Aorta (tissue), 5 donors: ENCODE measurements at places on chromosomes 4 and X. TPM values are rescaled to one million over a fixed set of nuclear protein-coding genes. Genes with fewer than 3 reads are reported as not detected.

DNA sequence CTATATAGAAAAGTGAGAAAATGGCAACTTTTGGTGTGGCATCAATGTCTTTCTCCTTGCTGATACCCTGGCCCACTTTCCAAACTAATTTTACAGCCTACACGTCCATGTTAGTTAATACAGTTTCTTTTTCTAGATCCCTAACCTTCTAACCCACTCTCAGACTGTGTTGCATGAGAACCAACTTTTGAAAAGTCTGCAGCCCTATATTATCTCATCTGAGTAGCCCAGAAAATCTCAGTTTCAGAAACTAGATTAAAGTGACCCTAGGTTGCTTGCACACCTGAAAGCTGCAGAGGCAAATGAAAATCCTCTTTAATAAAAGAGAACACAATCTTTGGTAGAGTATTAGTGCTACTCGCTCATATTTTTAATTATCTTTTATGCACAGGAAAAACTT is 371.6 kb upstream of the EMCN start:
- DNase-seq, result no peak

PPP1R2C gene
- total RNA-seq, result not detected

- no peak for DNase-seq
Measured at GRCh38 chrX:8377041-8377440, 87.6 kb upstream of the VCX3B start.

CABS1 gene
- total RNA-seq, result not detected

DNA sequence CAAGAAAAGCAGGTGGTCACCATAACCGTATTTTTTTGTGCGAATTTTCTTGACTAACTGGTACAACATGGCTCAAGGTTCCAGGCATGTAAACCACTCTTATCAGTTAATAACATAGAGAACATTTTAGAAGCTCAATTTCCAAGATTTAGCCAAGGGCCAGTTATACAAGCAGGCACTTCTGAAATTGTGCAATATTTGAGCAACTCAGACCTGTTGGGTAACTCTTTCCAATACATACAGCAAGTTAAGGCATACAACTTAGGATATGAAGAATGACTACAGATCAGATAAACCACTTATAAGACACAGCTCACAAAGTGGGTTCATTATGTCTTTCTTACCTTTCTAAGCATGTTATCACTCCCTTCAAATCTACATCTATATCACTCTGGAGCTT is 43.9 kb downstream of the ZNF280C start:
- DNase-seq, result no peak

- DNase-seq, result no peak
Measured at GRCh38 chrX:38038501-38038900, 32.1 kb downstream of the SYTL5 start.

GRCh38 chr4:184448141-184448540 is 26.2 kb downstream of the IRF2 start:
- no peak for DNase-seq

PDLIM3 gene
- total RNA-seq, result 411 TPM

CDKL2 gene
- total RNA-seq, result 2.3 TPM

- DNase-seq, result no peak
Measured at GRCh38 chr4:94523617-94524016, 71.9 kb downstream of the PDLIM5 start.

- no peak for DNase-seq
Measured at GRCh38 chrX:107628662-107629539, 591 bp downstream of the PRPS1 start.

DNA sequence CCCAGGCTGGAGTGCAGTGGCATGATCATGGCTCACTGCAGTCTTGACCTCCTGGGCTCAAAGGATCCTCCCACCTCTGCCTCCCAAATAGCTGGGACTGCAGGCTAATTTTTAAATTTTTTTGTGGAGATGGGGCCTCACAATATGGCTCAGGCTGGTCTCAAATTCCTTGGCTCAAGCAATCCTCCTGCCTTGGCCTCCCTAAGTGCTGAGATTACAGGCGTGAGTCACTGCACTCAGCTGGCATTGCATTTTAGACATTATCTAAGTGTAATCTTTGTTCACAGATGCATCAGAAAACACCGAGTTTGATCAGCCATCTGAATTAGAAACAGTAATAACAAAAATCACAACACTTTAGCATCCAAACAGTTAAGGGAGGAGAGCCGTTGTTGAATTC is 53.4 kb upstream of the CBR4 start:
- no peak for DNase-seq

DNA sequence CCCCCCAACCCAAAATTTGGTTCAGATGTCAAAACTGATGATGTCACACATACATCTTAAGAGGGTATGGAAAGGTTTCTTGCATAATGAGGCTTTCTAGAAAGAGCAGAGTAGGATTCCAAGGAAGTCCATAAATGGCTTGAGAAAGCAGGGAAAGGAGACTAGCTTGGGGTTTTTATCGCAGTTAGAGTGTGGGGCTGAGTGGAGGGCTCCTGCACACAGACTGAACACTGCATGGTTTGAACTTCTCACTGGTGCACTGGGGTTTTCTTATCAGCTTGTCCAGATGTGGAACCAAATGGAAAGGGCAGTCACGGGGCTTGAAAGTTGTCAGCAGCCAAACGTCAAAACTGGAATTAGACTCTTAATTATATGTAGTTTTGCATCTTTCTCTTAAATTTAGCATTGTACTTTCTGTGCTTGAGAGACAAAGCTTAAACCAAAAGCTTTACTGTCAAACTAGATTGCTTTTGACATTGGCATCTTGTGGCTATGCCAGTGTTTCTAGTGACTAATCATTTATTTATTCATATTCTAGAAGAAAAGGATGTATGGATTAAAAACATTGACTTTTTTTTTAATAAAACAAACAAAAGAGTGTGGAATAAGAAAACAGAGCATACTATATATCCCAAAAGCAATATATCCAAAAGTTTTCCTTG is 78.3 kb upstream of the STIM2 start:
- DNase-seq, result no peak

- no peak for DNase-seq
Measured at GRCh38 chr4:73788411-73788810, 48.0 kb downstream of the CXCL8 start.

DNA sequence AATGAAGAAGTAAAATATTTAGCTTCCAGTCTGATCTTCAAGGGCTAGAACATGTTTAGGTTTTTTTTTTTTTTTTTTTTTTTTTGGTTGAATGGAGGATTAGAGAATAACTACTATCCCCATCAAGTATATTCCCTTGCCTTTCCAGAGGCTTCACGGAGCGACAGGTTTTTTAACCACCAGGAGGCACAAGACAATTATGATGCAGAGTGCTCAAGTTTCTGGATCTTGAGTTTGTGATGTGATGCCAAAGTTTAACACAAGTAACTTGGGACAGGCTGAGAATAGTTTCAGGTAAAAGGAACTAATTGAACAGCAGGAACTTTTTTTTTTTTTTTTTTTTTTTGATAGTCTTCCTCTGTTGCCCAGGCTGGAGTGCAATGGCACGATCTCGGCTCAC is 30.3 kb downstream of the CCNI start:
- DNase-seq, result no peak

DNA sequence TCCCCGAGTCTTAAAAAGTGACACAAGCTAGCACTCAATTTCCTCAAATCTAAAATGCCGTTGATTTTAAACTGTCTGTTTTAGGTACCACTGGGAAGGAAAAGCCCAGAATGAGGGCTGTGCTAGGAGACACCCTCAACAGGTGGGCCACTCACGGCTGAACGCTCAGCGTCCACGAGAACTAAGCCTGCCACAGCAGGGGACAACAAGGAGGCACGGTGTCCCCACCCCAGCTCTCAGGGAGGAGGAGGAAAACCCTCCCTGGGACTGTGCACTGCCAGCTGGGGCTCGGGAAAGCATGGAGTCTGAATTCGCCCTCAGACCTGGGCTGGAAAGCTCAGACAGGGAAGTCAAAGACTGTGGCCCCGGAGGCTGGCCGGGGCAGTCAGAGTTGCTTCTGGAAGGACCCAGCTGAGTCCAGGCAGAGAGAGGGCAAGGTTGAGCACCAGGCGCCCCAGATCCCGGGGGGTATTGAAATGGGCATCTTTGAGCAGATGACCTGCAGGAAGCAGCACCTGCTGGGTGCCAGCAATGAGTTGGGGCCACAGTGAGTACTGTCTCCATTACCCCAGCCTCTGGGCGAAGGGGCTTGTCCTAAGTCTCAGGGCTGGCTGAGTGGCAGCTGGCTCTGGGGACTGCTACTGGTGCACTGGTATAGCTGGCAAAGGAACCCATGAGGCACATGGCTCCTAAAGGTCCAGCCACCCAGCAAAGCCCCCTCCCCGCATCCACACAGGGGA is 769 bp upstream of the CPZ start:
- no peak for DNase-seq

DNA sequence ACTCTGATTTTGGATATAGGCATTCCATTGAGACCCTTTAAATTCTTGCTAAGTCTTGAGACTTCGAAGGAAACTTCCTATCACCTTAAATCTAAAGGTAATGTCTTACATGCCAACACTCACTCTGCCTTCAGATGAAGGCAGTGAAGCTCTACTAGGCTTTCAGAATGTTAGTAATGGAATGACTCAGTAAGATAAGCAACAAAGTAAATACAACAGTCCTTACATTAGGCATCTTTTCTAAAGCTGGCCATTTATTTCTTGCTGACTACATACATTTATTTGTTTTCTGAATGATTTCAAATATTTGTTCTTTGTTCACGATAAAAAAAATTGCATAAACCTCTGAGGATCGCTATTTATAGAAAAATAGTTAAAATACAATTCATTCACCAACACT is 43.5 kb downstream of the ASIC5 start:
- DNase-seq, result no peak

CT47B1 gene
- total RNA-seq, result not detected

DNA sequence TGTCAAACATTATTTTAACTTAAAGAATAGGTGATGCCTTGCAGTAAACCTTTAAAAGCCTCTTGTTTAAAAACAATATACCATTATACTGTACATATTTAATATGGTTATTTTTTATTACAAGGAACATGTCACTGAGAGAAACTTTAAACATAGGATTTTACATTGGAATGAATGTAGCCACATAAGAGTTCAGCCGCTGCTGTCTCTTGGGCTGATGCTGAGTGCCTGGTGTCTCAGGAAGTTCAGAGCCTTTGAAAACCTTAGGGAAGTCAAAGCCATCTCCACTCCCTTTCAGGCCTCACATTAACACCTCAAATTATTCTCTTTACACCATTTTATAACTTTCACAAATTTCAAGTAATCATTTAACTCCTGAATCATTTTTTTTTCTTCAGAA is 93.5 kb upstream of the DKK2 start:
- no peak for DNase-seq

DNA sequence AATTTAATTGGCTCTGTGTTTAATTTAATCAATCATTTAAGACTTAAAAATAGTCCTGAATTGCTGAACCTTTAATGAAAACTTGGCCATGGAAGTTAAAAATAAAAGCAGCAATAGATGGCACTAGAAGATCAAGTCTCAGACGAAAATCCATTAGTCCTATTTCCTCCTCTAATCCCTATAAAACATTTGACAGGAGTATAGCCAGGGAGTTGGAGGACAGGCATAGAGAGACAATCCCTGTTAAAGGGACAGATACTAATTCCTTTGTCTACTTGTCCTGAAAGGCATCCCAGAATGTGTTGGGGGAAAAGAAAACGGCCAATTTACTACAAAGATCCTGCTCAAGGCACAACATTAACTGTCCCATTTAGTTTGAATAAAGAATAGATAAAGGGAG is 276.3 kb upstream of the TACR3 start:
- no peak for DNase-seq

DNA sequence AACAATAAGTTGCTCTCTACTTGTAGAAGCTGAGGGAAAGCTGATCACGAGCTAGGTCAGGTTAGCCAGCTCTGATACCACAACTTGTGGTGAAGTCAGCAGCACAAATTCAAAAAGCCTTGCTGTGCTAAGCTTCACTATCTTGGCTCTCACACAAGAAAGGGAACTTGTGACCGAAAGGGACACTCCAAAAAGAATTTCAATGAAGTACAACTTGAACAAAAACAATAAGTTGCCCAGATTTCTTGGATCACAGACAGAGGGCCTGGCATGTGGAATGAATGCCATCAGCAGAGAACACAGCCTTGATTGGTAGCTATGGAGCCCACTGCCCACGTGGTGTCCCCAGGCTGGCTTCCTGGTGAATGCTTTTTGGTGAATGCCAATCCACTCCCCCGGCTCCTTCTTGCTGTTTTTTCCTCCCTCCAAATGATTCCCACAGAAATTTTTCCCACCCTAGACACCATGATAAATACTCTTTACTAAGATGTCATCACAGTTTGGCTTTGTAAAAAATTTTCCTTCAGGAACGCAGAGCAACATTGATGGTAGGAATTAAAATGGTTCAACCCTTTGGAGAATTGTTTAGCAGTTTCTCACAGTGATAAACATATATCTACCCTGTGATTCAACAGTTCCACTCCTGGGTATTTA is 82.6 kb downstream of the ANXA3 start:
- DNase-seq, result peak; percentile 83

DNA sequence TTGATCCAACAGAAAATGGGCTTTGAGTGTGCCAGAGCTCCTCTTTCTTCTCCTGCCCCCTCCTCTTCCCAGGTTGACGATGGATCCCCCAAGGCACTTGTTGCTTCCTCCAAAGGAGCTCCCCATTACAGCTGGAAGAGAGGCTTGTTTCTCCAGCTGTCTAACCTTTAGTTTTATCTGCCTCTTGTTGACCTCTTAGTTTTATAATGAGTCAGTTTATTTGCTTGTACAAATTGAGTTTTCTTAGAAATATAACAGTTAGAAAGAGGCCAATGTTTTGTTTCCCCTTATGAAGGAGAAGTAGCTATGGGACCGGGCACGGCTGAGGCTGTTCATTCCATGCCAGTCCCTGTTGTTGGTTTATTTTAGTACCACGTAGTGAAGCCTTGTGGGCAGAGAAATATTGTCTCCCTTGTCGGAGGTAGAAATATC is 158.2 kb downstream of the SPRY1 start:
- no peak for DNase-seq

IL1RAPL2 gene
- not detected for total RNA-seq

GRCh38 chr4:173507471-173508385 is 22.3 kb downstream of the HAND2 start:
- no peak for DNase-seq
